ENCODE measurements at places on chromosomes 13 and 19.

DNA sequence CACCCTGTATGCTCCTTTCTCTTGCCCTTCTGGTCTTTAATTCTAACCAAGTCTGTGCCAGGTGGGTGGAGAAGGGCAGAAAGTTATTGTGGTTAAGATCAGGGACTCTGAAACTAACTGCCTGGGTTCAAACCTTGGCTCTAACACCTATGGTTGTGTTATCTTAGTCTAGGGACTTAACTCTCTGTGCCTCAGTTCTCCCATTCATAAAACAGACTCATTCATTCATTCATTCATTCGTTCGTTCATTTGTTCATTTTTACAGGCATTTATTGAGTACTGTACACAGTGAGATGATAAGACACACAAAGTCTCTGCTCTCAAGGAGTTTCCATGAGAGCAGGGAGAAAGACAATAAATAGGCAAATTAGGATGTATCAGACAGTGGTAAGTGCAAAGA, 30.1 kb downstream of the SOX21 start:
- DNase-seq = no peak

DNA sequence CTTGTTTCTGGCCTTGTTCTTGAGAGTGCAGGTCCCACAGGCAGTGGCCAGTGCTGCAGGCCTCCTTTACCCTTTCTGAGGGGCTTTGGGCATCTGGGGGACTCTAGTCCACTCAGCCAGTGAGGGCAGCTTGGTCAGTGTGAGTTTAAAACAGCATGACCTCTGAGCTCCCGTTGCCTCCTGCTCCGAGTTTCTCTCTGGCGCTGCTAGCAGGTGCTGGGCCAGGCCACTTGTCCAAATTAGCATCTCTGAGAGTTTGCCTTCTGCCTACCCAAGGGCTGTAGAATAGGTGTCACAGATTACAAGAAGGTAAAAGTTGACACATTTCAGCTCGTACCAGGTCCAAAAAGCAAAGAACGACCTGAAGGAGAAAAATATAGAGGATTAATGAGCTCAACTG, 105.9 kb downstream of the SIPA1L3 start:
- DNase-seq = no peak

- DNase-seq = no peak
Measured at GRCh38 chr13:69274231-69274630, 833.4 kb upstream of the ATXN8OS start.

DNA sequence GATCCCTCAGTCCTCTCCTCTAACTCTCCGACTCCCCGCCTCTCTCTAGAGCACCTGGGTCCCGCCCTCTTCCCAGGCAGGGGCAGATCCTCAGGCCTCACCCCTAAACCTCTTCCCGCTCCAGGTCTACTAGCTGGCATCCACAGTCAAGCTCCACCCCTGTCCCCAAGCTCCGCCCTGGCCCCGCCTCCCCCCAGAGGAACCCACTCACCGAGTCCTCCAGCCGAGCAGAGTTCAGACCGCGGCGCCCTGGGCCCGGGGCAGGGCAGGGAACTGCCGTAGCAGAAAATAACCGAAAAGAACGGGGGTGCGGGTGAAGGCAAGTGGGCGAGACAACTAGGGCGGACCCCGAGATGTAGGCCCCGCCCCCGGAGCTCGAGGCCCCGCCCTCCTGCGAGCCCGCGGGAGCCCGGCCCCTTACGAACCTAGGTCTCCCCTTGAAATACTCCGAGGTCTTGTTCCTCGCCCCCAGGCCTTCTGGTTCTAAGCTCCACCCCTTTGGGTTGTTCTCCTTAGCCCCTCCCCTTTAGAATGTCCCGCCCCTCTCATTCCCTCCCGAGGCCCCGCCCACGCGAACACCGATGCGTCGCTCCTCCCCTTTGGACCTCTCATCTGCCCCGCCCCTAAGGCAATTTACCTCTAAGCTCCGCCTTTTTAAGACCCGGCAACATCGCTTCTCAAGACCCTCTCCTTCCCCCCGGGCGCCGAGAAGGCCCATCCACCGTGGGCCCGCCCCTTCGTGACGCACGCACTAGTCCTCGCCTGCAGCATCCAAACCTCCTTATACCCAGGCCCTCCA, at the start of gene GGN:
Gene GGN (minus strand): TSS at position 485 of the 799 bp plus-strand sequence. CDS start 773 bp downstream, outside the sequence.
- peak; percentile 64 for DNase-seq

DNA sequence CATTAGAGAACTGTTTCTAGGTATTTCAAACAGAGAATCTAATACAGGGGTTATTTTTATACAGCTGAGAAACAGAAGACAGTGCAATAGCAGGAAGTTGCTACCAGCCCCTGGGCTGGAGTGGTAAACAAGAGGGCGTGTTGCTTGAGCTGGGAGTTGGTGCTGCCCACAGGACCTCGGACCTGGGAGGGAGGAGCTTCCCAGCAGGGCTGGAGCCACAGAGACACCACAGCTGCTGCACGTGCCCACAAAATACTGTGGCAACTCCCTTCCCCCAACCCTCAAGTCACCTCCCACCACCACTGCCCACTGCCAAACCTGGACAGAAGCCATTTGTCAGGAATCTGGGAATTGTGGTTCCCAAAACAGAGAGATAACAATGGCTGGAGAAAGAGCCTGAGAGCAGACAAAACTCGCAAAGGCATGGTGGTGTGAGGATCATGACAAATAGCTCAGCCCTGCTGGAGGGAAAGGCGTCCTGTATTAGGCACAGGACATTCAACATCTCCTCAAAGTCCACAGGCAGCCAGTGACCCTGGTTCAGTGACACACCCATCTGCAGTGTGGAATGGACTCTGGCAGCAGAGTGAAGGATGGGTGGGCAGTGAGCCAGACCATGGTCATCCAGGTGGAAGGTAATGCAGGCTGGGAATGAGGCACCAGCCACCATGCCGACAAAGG, 57.2 kb downstream of the SPATA13 start:
- DNase-seq = peak; percentile 32

- no peak for DNase-seq
Measured at GRCh38 chr13:26679411-26680122, 81.0 kb downstream of the GPR12 start.

DNA sequence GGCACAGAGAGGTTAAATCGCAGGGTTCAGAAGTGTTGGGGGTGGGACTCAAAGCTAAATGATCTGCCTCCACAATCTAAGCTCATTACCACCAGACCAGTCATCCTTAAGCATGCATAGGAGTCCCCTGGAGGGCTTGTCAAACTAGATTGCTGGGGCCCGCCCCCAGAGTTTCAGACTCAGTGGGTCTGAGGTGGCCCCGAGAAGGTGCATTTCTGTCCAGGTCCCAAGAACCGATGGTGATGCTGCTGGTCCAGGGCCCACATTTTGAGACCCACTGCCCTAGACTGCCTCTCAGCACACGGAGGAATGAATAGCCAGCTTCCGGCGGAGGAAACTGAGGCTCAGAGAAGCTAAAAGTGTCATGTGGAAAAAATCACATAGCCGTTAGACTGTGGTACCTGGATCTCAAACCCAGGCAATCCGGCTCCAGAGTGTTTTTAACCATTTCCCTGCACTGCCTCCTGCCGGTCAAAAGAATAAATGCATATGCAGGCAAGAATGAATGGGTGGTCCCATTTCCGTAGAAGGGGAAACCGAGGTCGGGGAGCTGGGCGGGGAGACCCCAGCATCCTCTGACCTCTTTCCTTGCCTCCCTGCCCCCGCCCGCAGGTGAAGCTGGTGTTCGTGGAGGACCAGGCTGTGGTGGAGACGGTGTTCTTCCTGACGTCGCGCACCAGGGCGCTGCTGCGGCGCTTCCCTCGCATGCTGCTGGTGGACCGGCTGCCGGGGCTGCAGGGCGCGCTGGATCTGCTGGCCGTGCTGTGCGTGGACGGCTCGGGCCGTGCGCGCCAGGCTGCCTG, 23.8 kb downstream of the ZSWIM9 start:
- DNase-seq = no peak

GRCh38 chr13:74128156-74128767, 5.9 kb downstream of the KLF12 start:
- DNase-seq = no peak

DNA sequence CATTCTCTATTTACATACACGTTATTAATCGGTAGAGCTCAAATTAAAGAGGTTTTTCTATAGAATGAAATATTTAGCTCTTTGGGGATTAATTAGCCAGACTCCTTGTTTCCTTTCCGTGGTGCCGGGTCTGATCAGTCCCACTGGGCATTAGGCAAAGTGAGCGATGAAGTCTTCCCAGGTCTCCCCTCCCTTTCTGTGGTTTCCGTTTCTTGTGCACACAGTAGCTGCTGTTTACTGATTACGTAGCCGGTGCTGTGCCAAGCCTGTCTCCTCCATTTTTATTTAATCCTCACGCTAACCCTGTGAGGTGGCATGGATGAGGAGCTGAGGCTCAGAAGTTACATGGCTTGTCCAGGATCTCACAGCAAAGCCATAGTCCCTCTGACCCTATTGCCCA, 9.0 kb downstream of the SLC25A15 start:
- no peak for DNase-seq

DNA sequence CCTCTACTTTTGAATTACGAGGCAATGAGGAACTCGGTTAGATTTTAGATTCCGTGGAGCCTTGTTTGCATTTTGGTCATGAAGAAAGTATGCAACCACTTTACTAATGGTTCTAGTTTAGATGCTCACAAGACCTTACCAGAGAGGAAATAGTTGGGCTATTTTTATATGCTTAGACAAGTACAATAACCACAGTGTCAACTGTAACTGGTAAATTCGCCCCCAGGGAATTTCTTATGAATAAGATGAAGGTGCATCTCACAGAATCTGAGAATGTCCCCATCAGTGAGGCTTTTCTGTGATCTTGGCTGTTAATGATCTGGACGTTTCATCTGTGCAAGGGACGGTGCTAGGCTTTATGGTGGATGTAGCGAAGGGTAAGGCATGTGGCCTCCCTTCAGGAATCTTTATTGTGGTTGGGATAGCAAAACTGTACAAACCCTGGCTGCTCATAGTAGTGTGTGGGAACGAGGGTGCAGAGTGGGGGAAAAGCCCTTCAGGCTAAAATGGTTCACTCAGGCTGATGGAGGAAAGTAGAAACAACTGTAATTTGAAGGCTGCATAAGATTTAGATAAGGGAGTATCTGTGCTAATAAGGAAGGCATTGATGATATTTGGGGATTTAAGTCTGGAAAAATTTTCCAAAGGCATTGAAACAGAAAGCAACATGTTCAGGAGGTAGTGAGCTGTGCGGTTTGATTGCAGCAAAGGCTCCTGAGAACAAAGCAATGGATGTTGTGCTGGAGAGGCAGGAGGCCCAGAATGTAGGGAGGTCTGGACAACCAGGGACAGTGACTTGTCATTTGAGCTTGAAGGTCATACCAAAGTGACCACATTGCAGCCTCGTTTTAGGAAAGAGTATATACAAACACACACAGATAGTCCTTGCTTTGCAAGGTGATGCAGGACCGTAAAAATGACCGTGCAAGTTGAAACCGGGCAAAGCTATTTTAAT, 28.4 kb downstream of the UBAC2 start:
- no peak for DNase-seq

- DNase-seq = no peak
Measured at GRCh38 chr19:49890349-49891311, 6.1 kb downstream of the IL4I1 start.

DNA sequence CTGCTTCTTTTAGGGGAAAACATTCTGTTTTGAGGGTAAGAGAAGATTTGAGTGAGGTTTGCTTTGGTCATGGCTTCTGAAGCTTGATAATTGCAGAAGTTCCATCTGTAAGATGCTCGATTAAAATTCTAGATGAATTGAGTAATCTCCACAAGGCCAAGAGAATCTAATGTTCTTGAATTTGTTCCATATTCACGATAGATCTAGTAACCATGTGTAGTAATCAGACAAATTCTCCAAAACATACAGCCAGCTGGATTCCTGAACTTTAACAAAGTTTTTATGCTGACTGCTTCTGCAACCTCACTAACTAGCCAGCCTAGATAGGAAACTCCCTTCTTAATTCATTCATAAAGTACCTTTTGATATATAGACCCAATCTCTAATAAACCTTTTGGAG, 92.7 kb downstream of the COL4A2 start:
- no peak for DNase-seq

GRCh38 chr19:43847884-43848283, 20.8 kb downstream of the ZNF283 start:
- no peak for DNase-seq

- no peak for DNase-seq
Measured at GRCh38 chr13:33870046-33870668, 52.2 kb downstream of the RFC3 start.

GRCh38 chr19:34362679-34363069, 2.3 kb upstream of the GPI start:
- DNase-seq = no peak

DNA sequence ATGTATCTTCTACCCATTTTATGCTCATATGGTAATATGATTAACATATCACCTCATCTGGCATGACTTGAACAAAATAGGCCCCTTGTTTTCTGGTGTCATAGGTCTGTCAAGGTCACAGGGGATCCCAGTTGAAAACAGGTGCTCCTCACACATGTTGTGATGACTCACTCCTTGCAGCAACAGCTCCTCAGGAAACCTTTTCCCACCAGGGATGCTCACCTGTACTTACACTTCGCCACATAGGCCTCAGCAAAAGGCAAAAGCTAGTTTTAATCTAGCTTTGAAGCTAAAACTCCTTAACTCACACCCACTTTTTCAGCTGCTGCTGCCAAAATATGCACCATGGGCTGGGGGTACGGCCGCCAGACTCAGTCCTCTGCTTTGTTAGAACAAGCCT, 110.0 kb upstream of the SOX21 start:
- no peak for DNase-seq

GRCh38 chr19:32311371-32311770, 34.0 kb upstream of the ZNF507 start:
- no peak for DNase-seq

DNA sequence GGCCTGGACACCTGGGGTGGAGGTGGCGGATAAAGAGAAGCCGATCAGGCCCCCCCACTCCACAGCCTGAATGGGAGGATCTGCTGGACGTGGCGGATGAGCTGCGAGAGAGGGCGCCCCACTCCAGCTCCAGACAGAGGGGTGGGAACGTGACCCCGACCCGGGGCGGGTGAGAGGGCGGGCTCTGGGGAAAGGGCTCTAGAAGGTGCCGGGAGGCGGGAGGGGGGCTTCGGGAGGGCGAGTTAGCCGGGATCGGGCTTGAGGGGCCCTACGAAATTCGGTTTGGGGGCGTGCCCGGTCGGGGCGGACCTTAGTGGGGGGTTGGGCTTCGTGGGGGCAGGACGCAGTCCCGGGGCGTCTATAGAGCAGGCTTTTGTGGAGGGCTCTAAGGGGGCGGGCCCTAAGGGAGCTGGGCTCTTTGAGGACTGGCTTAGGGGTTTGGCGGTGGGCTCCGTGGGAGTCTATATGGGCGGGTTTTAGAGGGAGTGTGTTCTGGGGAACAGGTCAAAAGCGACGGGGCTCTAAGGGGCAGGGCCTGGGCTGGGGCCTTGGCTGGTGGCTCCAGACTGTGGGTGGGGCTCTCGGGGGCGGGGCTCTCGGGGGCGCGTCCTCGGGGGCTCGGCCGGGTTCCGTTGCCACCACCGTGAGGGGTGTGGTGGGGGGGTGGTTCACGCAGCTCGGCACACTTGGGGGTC, 4.1 kb upstream of the NANOS3 start:
- no peak for DNase-seq

All from C1 segment of cervical spinal cord (tissue), 14 donors.